ENCODE measurements at places on chromosomes 2 and 18. TPM values are rescaled to one million over a fixed set of nuclear protein-coding genes. Genes with fewer than 3 reads are reported as not detected.

SCYGR4 gene
- total RNA-seq: not detected

PLGLB2 gene
- total RNA-seq: 2.8 TPM

GGCX gene
- total RNA-seq: 54.7 TPM

TRABD2A gene
- total RNA-seq: 0.36 TPM

SERPINB3 gene
- total RNA-seq: not detected

CD8A gene
- total RNA-seq: not detected

KATNAL2 gene
- 6.8 TPM for total RNA-seq

RAB17 gene
- not detected for total RNA-seq

ANAPC1 gene
- total RNA-seq: 31.9 TPM

BMP10 gene
- total RNA-seq: not detected

KLHL14 gene
- total RNA-seq: 0.16 TPM

ALLC gene
- not detected for total RNA-seq

MSH6 gene
- 41.9 TPM for total RNA-seq

C2orf15 gene
- total RNA-seq: not detected

ANKRD44 gene
- total RNA-seq: 30.5 TPM

ATP6V1B1 gene
- total RNA-seq: 1.1 TPM

SLC1A4 gene
- 31.5 TPM for total RNA-seq

METTL21A gene
- 16.1 TPM for total RNA-seq

SPATA3 gene
- total RNA-seq: not detected

DAPL1 gene
- not detected for total RNA-seq

CDK15 gene
- 4.7 TPM for total RNA-seq

CYS1 gene
- 14.2 TPM for total RNA-seq

GEN1 gene
- 9.4 TPM for total RNA-seq

GAD1 gene
- total RNA-seq: 1.3 TPM

PIKFYVE gene
- total RNA-seq: 42.3 TPM

MDH1B gene
- 1.8 TPM for total RNA-seq

DSG3 gene
- 0.36 TPM for total RNA-seq

GPD2 gene
- 48.6 TPM for total RNA-seq

CNTNAP5 gene
- 0.12 TPM for total RNA-seq

CYP1B1 gene
- 157 TPM for total RNA-seq

Data from hair follicle dermal papilla cell (primary cell).